ENCODE measurements at places on chromosomes 11 and 22.

- DNase-seq = no peak
These were observed 1.7 kb downstream of the TKFC start for GRCh38 chr11:61334434-61335354.

GRCh38 chr11:19832086-19832750, 119.6 kb downstream of the NAV2 start:
- no peak for DNase-seq

- DNase-seq = no peak
These were observed 16.7 kb upstream of the FADD start for GRCh38 chr11:70186420-70186819.

GRCh38 chr11:7457211-7457610, 28.1 kb upstream of the OLFML1 start:
- no peak for DNase-seq

- no peak for DNase-seq
These were observed 63.0 kb downstream of the WNT11 start for GRCh38 chr11:76143274-76143673.

DNA sequence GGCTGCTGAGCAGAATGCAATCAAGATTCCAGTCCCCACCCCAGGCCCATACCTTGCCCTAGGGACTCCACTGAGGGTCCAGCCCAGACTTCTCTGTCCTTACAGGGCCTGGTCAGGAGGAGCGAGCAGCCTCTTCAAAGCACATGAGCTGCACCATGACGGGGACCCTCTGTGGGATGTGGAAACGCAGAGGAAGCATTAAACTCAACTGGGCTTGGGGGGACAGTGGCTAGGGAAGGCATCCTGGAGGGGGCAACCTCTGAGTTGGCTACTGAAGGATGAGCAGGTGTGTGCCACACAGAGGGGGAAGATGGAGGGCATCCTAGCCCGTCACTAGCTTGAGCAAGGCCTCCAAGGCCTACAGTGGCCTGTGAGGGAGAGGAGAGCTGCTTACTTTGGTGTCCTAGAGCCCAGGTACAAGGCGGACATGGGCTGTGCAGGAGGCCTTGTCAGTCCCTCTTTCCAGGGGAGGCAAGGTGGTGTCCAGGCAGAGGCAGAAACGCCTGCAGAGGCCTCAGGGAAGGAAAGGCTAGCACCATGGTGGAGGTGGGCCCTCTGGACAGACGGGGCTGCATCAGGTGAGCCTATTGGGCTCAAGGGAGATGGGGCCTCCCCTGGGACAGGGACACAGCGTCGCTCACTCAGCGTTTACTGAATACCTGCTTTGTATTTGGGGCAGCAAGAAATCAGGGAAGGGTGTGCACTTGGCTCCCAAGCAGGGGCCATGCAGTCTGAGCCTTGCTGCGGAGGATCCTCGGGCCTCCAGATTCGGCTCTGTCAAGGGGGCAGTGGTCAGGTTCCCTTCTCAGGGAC, 14.3 kb downstream of the TTC38 start:
- DNase-seq = no peak

DNA sequence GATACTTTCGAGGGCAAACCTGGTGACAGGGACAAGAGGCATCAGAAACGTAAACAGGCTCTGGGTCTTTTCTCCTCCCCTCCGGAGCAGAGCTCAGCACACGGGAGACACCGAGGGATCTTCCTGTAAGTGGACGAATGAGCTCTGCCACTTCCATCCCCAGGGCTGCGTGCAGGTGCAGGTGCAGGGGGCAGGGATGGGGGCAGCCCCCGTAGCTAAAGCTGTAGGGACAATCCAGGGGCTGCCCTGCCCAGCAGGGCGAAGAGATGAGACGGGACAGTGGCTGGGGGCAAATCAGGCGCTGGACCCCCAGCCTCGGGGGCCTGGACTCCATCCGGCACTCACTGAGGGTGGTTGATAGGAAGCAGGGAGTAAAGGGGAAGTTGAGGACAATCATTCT, 505.4 kb downstream of the BRD1 start:
- DNase-seq = no peak

DNA sequence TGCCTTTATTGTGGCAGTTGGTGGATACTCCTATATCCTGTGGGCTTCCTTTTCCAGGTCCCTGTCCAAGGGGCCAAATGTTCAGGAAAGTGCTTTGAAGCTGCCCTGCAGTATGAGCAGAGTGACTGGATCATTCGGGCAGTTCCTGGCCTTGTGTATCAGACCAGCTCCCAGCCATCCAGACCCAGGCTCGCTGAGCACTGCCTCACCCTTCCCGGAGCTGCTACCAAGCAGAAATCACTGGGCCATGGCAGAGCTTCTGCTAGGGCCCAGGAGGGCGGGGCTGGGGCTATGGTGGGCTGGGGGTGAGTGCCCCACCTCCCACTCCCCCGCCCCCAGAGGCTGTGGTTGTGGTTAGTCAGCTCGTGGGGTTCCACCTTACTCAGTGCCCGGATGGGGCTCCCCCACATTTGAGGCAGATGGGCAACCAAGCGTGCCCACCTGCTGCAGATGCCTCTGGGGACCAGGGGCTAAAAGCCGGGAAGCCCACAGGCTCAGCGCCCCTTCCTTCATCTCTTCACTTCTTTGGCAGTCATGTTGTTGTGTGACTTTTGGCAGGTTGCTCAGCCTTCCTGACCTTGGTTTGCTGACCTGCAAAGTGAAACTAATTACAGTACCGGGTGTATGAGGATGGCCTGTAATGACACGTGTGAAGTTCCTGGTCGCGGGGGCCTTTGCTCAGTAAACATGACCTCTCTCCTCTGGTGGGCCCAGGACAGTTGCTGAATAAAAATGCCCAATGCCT, 2.1 kb upstream of the LRRC32 start:
- peak; percentile 39 for DNase-seq

GRCh38 chr11:133927690-133928627, 28.8 kb downstream of the IGSF9B start:
- DNase-seq = peak; percentile 81

DNA sequence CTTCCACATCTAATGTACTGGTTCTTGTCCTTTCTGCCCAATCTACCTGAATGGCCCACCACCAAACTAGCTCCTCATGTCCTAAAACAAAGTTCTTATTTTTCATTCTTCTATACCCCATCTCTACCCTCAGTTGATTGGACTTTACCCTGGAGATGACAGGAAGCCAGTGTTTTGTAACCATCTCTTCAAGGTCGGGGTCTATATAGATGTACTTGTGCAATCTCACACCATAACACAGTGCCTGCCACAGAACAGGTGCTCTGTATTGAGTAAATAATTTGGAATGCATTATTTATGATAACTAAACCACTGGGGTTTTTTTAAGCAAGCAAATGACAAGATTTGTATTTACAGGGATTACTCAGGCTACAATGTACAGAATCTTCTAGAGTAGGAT, 76.7 kb upstream of the FAM181B start:
- no peak for DNase-seq

- DNase-seq = peak; percentile 65
These were observed 3.4 kb downstream of the TIMM10 start for GRCh38 chr11:57527056-57527631.

- no peak for DNase-seq
These were observed 84.7 kb downstream of the MSANTD4 start for GRCh38 chr11:105937331-105937730.

DNA sequence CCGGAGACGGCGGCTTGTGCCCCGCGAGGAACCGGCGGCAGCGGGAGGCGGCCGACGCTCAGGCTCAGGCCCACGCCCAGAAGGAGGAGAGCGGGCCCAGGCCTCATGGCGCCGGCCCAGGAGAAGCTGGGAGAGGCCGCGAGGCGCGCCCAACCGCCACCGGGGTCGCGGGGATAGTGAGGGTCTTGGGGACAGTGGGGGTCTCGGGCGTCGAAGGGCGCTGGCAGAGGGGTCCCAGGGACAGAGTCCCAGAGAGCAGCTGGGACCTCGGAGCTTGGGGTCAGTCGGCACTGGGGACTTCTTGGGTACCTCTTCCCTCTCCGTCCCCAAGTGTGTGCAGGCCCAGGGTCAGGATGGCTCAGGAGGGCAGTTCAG, at the start of gene PKDREJ:
PKDREJ (minus strand) TSS at position 128 of the 375 bp plus-strand sequence; CDS start at position 107, 21 bp downstream.
- no peak for DNase-seq

GRCh38 chr22:30841273-30841672, 127.3 kb downstream of the MORC2 start:
- no peak for DNase-seq

- no peak for DNase-seq
These were observed 33.4 kb downstream of the SERPIND1 start for GRCh38 chr22:20807315-20807752.

- DNase-seq = no peak
These were observed 293.2 kb downstream of the NELL1 start for GRCh38 chr11:20962581-20962980.

DNA sequence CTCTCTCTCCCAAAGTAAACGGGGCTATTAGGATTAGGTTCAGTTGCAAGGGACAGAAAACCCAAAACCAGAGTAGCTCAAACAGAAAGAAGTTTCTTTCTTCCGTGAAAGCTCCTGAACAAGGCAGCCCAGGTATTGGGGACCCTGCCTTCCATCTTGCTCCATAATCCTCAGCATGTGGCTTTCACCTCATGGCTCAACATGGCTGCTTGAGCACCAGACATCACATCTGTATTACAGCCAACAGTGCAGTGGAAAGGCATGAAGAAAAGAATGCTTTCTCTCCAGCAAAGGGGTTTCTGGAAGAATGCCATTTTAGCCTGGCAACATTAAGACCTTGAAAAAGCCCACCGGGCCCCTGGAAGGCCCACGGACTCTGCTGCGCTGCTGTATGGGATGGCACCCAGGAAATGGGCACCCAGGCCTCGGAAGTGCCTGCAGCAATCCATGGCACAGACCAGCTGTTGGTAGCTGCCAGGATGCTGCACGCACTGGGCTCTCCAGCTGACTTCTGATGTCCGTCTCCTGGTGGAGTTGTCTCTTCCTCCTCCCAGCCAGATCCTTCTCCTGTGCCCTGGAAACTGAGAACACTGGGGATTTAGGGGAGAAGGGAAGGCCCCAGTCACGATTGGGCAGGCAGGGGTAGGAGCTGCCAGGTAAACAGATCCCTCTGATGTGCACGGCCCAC, 22.6 kb downstream of the PDGFB start:
- no peak for DNase-seq

GRCh38 chr11:103888541-103888951, 147.9 kb upstream of the DDI1 start:
- DNase-seq = no peak

- DNase-seq = no peak
These were observed 174.5 kb upstream of the NTM start for GRCh38 chr11:131195661-131196517.

DNA sequence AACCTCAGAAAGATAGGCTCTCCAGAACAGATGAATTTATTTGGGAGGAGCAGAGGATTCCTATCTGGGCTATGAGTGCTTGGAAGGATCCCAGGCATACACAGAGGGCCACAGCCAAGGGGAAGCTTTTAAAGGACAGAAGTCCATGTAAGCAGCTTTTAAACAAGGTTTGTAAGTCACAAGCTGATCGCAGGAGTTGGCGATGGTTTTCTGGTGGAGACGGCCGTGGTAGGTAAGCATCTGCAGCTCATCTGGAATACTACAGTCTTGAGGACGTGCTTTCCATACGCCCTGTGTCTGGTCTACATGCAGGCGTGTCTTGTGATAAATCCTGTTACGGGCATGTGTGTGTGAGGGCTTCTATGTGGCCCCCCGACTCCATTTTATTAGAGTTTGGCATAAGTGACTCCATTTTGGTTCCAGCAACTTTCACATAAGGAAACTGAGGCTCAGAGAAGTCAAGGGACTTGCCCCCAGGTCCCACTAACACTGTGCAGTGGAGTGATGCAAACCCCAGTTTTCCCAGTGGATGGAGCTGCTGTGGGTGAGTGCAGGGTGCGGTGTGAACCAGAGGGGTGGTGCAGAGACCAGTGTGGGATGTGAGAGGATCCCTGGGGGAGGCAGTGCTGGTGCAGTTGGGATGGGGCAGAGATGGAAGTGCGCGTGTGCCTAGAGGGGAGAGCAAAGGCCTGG, 11.8 kb upstream of the ACY3 start:
- no peak for DNase-seq
